Renal cortex interstitium (tissue), 15 donors: ENCODE measurements at places on chromosomes 7 and 10. TPM values are rescaled to one million over a fixed set of nuclear protein-coding genes. Genes with fewer than 3 reads are reported as not detected.
A peak's percentile ranks its signal among the peaks of the same experiment; 100 is the strongest.

DNA sequence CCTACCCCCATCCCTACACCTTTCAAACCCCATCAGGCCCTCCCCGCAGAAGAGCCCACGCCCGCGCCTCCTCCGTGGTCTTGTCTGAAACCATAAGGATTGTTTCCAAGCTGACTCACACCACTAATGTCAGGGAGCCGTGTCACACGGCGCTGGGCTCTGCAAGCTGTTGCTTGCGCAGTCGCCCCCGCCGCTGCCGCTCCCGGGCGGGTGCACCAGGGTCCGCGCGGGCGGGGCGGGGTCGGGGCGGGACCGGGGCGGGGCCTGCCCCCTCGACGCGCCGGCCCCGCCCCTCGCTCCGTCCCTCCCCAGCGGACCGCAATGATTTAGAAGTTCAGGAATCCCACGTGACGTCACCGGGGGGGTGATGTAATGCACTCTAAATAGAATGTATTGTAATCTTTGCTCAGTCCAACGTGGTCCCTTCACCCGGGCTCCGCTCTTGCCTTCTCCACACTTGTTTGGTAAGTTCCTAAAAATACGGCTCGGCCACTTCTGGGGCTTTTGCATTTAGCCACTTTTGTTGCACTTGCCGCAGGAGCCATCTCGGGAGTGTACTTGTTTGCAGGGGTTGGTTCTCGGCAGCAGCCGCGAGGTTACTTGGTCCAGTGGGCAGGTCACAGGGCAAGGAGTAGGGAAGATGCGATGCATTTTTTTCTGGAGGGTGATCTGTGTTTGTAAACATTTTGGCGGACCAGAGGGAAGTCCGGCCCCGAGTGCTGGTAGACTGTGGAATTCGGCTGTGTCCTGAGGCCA lies 3.2 kb upstream of the CREB5 start:
- peak; percentile 90 for DNase-seq

The UBN2 gene
- polyA plus RNA-seq = 23.4 TPM

The HACD1 gene
- 14.6 TPM for polyA plus RNA-seq

The METTL27 gene
- polyA plus RNA-seq = 3.5 TPM

DNA sequence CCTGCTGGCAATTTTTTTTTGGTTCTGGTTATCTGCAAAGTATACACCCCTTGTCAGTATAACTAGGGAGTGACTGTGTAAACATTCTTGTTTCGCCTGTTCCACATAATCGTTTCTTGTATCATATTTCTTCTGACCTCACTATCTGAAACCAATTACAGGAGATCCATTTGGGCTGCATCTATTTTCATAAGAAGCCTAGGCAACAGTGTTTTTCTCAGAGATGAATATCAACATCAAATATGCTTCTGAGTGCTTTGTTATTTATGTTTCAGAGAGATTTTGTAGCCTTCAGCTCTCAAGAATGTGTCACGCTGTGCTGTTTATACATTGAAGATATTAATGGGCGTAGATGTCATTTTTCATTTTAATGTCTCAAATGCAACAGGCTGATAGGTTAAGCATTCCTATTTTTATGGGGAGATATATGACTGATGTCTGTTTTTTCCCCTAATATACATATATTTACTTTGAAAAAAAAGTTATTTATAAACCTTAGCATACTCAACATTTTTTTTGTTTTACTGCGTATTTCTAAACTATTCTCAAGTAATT lies 115.5 kb downstream of the FOXP2 start:
- peak; percentile 18 for DNase-seq

The IDI2 gene
- not detected for polyA plus RNA-seq

The KDM7A gene
- polyA plus RNA-seq = 12.6 TPM

The CYP2C18 gene
- 0.61 TPM for polyA plus RNA-seq

DNA sequence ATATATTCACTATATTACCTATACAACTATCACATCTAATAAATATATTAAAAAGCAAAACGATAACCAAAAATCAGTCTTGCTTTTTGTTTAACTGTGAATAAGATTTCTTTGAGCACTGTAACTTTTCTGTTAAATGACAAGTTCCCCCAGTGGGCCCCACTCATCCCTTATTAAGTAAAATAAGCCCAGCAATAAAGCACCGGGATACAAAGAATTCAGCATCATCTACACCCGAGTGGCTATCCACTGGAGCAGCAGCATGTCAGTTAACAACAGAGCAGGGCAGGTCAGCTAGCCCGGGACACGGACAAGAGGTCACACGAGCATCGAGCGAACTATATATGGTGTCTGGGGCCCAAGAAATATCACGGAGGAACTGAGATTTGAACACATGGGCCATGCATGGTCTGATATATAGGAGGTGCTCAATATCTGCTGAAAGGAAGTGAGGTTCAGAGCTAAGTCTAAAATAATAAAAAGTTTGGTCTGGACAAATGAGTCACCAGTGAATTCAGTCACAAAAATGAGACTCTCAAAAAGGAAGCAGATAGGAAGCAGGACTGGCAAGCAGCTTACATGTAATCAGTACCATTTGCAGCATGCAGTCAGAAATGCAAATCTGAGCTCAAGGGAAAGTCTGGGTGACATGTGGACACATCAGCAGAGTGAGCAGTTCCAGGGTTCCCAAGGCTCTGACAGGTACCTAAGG lies 4.1 kb downstream of the ERCC6 start:
- no peak for DNase-seq

DNA sequence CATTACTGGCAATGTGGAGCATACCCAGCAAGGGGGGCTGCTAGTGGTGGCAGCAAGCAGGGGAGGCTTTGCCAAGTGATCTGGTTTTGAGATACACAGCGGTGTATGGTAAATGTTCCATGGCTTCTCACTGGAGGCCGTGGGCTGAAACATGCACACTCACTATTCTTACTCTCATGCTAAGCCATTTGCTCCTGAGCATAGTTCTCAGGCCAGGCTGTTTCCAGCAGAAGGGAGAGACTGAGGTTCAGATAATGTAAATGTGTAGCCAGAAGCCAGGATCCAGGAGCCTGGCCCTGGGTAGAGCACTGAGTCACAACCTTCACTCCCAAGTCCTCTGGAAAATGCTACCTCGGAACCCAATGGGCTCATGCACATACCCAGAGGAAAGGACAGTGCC lies 757.9 kb downstream of the GRID1 start:
- DNase-seq = no peak
